Esophagus squamous epithelium (tissue), 5 donors: ENCODE measurements at places on chromosomes 5 and 9.

GRCh38 chr5:68304421-68305052 is 89.0 kb downstream of the PIK3R1 start:
- no peaks in the 10 kb centered on the region for H3K27me3 ChIP-seq
- DNase-seq: no peak
- no peaks in the 10 kb centered on the region for H3K36me3 ChIP-seq
- H3K4me3 ChIP-seq: no peak overlapping the region

DNA sequence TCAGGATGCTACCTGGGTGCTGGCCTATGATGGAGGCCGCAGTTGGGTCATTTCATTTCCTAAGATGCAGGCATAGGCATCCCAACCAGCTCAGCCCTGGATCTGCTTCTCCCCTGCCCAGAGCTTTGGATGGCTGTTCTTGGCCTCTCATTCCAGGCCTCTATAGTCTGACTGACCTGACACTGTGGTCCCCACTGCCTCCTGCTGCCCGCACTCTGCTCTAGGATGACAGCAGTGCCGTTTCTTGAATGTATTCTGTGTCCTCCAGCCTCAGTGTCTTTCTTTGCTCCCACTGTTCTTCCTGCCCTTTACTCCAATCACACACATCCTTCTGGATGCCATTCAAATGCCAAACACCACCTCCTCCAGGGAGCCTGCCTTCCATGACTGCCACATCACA is 235.7 kb downstream of the HSPA4 start:
- H3K27ac ChIP-seq: no peak overlapping the region
- peaks cover 5% of the 10 kb centered on the region for H3K4me1 ChIP-seq
- no peak overlapping the region for H3K4me3 ChIP-seq
- no peaks in the 10 kb centered on the region for H3K27me3 ChIP-seq
- DNase-seq: no peak
- H3K36me3 ChIP-seq: no peaks in the 10 kb centered on the region

GRCh38 chr9:133677126-133678010 is 41.2 kb downstream of the DBH start:
- H3K4me3 ChIP-seq: no peak overlapping the region
- no peak for DNase-seq
- H3K27me3 ChIP-seq: no peaks in the 10 kb centered on the region
- H3K27ac ChIP-seq: peak overlapping the region; percentile 44

DNA sequence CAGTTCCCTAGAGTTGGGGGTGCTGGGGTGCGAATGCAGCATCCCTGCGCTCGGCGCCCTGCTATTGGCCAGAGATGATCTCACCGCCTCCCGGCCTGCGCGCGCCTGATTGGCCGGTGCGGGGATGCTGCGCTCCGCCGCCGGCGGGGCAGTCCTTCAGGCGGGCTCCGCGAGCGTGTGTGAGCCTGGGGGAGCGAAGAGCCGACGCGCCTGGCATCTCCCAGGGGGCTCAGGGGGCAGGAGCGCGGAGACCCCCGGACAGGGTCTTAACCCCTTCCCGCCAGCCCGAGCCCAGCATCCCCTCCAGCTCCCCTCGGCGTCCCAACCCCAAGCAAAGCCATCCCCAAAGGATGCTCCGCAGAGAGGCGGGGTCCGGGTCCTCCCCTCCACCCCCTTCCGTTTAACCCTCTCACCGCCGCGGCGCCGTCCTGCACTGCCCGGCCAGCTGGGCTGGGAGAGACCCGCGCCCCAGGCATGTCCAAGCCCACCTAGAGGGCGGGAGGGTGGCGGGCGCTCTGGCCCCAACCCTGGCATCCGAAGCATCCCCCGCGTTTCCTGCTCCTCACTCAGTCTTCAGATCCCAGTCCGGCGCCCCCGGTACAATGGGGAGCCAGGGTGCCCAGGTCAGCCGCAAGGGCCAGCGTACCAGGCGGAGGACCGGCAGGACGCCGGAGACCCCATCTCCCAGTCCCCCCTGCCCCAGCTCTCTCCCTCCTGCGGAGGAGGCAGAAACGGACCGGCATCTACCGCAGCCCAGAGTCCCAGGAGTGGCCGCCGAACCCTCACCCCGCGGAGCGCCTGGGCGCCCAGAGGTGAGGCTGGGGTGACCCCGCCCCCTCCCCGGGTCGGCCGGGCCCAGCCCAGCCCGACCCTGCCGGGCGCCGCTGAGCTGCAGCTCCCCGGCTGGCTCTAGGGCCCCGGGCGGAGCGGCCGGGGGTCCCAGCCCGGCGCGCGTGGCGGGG is 19.3 kb upstream of the TOR2A start:
- no peaks in the 10 kb centered on the region for H3K36me3 ChIP-seq
- peak overlapping the region; percentile 4 for H3K4me3 ChIP-seq
- no peak for DNase-seq
- no peak overlapping the region for H3K27ac ChIP-seq

GRCh38 chr9:129938291-129938979 is 103.2 kb downstream of the USP20 start:
- no peaks in the 10 kb centered on the region for H3K27me3 ChIP-seq
- peak overlapping the region; percentile 65 for H3K27ac ChIP-seq
- H3K4me3 ChIP-seq: no peak overlapping the region
- peaks cover 50% of the 10 kb centered on the region for H3K4me1 ChIP-seq
- H3K36me3 ChIP-seq: peaks cover 3% of the 10 kb centered on the region
- no peak for DNase-seq

GRCh38 chr9:121192518-121192917 is 9.2 kb downstream of the RAB14 start:
- H3K4me3 ChIP-seq: no peak overlapping the region
- H3K36me3 ChIP-seq: peaks cover 7% of the 10 kb centered on the region
- no peaks in the 10 kb centered on the region for H3K27me3 ChIP-seq

- DNase-seq: no peak
- no peaks in the 10 kb centered on the region for H3K27me3 ChIP-seq
Observed at GRCh38 chr9:90774682-90775081, 26.9 kb upstream of the SYK start.

DNA sequence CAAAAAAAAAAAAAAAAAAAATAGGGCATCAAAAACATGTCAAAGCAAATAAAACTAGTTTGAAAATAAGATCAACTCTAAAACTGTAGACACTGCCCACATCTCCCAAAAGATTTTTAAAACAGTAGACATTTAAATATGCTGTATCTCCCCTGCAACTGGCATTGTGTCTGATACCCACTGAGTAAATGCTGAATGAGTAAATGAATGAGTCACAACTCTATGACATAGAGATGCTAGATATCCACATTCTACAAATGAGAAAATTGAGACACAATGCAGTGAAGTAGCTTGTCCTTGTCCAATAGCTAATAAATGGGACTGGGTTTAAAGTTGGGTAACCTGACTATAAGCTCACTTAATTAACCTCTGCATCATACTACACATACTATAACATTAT is 14.1 kb upstream of the MAP1B start:
- DNase-seq: no peak
- no peaks in the 10 kb centered on the region for H3K4me1 ChIP-seq
- no peaks in the 10 kb centered on the region for H3K36me3 ChIP-seq

- DNase-seq: no peak
- H3K4me3 ChIP-seq: no peak overlapping the region
- no peak overlapping the region for H3K27ac ChIP-seq
- H3K4me1 ChIP-seq: peaks cover 9% of the 10 kb centered on the region
Observed at GRCh38 chr5:119282628-119283027, 73.2 kb upstream of the TNFAIP8 start.

DNA sequence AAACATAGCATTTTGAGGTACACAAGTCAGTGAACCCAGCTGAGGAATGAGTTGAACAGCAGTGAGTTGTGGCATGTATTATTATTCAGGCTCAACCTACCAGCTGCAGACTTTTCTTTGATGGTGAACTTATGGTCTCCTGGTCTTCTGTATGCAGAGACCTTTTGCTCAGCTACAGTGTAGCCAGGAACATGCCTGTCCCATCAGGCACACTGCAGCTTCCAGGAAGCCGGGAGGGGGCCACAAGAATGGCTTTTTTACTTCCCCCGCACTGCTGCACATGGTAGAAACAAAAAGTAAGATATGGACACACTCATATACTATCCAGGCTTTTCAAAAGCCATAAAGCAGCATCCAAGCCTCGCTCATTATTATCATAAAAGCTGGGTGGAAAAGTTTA is 65.3 kb upstream of the PLPP1 start:
- H3K4me1 ChIP-seq: peaks cover 84% of the 10 kb centered on the region
- no peaks in the 10 kb centered on the region for H3K36me3 ChIP-seq
- H3K27me3 ChIP-seq: no peaks in the 10 kb centered on the region
- H3K27ac ChIP-seq: peak overlapping the region; percentile 93
- peak overlapping the region; percentile 31 for H3K4me3 ChIP-seq

GRCh38 chr9:17217272-17217671 is 82.4 kb downstream of the CNTLN start:
- no peaks in the 10 kb centered on the region for H3K27me3 ChIP-seq
- no peaks in the 10 kb centered on the region for H3K4me1 ChIP-seq
- no peaks in the 10 kb centered on the region for H3K36me3 ChIP-seq
- H3K27ac ChIP-seq: no peak overlapping the region
- DNase-seq: no peak

- H3K27me3 ChIP-seq: no peaks in the 10 kb centered on the region
- no peak overlapping the region for H3K4me3 ChIP-seq
- DNase-seq: no peak
- H3K36me3 ChIP-seq: no peaks in the 10 kb centered on the region
- no peak overlapping the region for H3K27ac ChIP-seq
Observed at GRCh38 chr5:59231221-59231931, 648.5 kb downstream of the RAB3C start.

DNA sequence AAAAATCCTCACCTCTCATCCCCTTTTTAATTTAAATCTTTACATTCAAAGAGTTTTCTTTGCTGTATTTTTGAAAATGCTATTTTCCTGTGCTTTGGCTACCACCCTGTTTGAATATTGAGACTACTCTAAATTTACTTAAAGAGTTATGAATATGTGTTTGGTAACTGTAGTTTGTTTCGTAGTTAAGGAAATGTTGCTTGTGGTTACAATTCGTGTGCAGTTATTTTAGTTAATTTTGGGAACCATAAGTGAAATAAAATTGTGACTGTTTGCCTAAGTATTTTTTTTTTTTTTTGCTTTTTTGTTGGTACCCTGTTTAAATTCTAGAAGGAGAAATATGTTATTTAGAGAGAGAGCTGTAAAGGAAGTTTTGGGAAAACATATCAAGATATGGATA is 78.7 kb downstream of the XRCC4 start:
- no peaks in the 10 kb centered on the region for H3K4me1 ChIP-seq
- H3K27me3 ChIP-seq: no peaks in the 10 kb centered on the region
- no peak overlapping the region for H3K4me3 ChIP-seq
- no peak overlapping the region for H3K27ac ChIP-seq

DNA sequence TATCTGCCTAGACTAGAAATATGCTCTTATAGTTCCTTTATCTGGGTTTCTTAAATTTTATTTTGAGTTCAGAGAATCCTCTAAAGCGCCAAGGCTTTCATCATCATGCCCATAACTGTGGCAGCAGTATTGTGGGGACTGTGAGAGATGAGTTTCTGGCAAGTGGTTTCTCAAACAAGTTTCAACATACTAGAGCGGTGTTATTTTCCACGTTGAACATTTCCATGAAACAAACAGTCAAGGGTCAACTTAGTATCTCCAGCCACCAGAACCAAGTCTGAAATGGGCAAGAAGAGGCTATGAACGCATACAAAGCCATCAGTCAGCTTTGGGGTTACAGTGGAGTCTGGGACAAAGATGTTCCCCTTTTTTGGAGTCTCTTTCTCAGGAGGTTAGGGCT is 40.3 kb downstream of the SERINC5 start:
- peaks cover 7% of the 10 kb centered on the region for H3K4me1 ChIP-seq
- no peak overlapping the region for H3K4me3 ChIP-seq
- DNase-seq: no peak
- no peak overlapping the region for H3K27ac ChIP-seq
- peaks cover 20% of the 10 kb centered on the region for H3K36me3 ChIP-seq

- no peaks in the 10 kb centered on the region for H3K4me1 ChIP-seq
- no peak overlapping the region for H3K27ac ChIP-seq
- H3K36me3 ChIP-seq: no peaks in the 10 kb centered on the region
- H3K27me3 ChIP-seq: peaks cover 19% of the 10 kb centered on the region
Observed at GRCh38 chr5:1722877-1723276, 76.8 kb downstream of the MRPL36 start.

- H3K27ac ChIP-seq: no peak overlapping the region
- no peak for DNase-seq
- H3K4me1 ChIP-seq: no peaks in the 10 kb centered on the region
- H3K27me3 ChIP-seq: no peaks in the 10 kb centered on the region
- no peak overlapping the region for H3K4me3 ChIP-seq
- H3K36me3 ChIP-seq: no peaks in the 10 kb centered on the region
Observed at GRCh38 chr5:131855452-131855851, 58.6 kb upstream of the FNIP1 start.

GRCh38 chr5:87116825-87117512 is 150.7 kb upstream of the RASA1 start:
- DNase-seq: no peak
- H3K4me3 ChIP-seq: no peak overlapping the region
- no peak overlapping the region for H3K27ac ChIP-seq

- H3K27ac ChIP-seq: no peak overlapping the region
- no peaks in the 10 kb centered on the region for H3K27me3 ChIP-seq
- no peaks in the 10 kb centered on the region for H3K36me3 ChIP-seq
- H3K4me3 ChIP-seq: no peak overlapping the region
- no peak for DNase-seq
Observed at GRCh38 chr5:16391858-16392649, 73.5 kb downstream of the ZNF622 start.

DNA sequence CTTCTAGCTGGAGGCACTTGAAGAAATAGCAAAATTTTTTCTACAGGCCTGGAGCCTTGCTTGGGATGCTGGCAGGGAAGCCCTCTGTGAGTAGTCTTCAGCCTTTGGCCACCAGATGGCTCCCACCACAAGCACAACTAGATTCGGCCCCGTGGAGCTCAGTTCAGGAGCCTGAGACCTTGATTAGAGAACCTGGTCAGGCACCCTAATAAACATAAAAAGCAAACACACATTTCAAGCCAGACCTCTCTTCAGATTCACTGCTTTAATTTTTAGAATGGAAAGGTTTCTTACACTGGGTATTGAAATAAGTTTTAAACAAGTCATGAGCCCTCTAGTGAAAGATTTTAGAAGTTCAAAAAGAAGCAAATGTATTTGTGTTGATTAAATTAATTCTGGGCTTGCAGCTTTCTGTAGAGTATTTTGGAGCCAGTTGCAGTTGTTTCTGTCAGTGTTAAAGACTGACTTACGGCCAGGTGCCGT is 41.4 kb downstream of the GLRX start:
- peak; percentile 19 for DNase-seq
- H3K27me3 ChIP-seq: no peaks in the 10 kb centered on the region
- H3K4me1 ChIP-seq: peaks cover 4% of the 10 kb centered on the region
- no peaks in the 10 kb centered on the region for H3K36me3 ChIP-seq

DNA sequence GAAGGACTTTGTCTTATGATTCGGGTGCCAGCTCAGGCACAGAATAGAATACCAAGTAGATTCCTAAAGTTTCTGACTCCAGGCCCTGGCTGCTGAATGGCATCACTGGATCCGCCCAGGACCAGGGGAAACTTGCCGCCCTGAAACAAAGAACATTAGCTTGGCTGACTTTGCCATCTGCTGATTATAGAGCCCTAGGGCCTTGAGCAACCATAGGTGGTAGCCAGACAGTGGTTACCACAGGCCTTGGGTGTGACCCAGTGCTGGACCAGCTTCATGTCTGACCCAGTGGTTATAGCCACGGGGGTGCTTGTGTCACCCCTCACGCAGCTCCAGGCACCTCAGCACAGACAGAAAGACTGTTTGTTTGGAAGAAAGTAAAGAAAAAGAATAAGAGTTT is 62.7 kb downstream of the SSBP2 start:
- DNase-seq: no peak
- H3K36me3 ChIP-seq: no peaks in the 10 kb centered on the region
- H3K4me3 ChIP-seq: no peak overlapping the region
- H3K27ac ChIP-seq: no peak overlapping the region
- H3K27me3 ChIP-seq: no peaks in the 10 kb centered on the region
- peaks cover 18% of the 10 kb centered on the region for H3K4me1 ChIP-seq
